ENCODE measurements at places on chromosomes 2 and 18. TPM values are rescaled to one million over a fixed set of nuclear protein-coding genes. Genes with fewer than 3 reads are reported as not detected.
A peak's percentile ranks its signal among the peaks of the same experiment; 100 is the strongest.

GRCh38 chr2:228039752-228040534, 141.5 kb downstream of the SPHKAP start:
- peak; percentile 19 for DNase-seq

DNA sequence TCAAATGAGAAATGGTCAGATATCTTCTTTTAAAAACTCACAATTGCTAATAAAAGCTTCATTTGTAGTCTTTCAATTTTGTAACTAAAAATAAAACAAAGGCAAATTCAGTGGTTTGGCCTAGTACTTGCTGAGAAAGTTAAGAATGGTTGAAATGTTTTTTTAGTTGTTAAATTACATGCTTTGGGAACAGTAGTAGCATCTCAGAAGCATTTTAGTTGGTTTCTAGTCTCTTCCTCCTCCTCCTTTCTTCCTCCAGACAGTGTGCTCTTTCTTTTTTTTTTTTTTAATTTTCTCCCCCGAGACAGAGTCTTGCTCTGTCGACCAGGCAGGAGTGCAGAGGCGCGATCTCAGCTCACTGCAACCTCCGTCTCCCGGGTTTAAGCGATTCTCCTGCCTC, 9.8 kb downstream of the TRAK2 start:
- DNase-seq, result no peak

- DNase-seq, result no peak
These were observed 173.3 kb upstream of the PIEZO2 start for GRCh38 chr18:11322716-11323115.

DNA sequence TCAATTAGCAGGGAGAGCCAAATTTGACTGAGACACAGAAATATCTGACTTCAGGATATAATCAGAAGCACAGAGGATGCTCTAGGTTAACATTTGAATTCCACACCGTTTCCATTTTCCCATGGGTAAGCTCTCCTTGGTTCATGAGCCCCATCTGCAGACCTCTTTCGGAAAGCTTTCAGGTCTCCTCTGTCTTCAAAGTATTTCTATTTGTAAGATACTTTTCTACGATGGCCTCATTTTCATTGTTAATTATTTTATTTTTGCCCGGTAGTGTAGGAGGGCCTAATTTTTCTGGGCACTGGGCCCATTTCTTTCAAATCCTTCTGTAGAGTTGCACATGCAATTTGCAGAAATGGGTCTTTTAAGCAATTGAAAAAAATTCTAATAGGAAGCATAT, 53.8 kb downstream of the LRPPRC start:
- no peak for DNase-seq

DNA sequence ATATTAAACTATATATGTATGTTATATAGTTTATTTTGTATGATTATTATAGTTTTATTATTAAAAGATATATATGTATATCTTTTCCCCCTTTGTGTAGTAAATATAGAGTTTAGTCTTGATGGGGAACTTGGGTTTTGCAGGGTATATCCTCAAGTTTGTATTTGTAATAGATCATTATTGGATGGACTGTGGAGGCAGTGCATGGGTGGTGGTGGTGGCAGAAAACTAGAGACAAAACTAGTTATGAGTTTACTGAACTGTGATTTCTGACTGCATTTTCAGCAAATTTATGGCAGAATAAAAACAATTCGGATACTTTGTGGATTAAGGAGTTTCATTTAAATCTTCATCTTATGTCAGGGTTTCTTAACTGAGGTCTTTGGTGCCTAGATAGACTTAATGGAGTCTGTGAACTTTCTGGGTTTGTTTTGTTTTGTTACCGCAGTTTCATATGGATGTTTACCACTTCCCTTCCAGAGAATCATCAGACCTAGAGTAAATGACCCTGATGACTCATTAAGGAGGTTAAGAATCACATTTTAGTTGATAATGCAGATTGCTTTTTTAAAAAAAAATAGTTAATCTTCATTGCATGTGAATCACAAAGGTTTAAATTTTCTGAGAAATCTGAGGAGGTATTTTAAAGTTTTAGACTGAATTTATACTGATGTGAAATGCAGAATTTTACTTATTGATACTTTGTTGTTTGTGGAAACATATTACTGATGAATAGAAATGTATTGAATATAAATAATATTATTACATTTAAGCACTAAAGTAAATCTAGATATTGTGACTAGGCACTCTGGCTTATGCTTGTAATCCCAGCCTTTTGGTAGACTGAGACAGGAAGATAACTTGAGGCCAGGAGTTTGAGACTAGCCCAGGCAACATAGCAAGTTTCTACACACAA, 14.5 kb downstream of the EPC2 start:
- DNase-seq, result no peak

GRCh38 chr2:187079901-187080300, 230.9 kb upstream of the ZSWIM2 start:
- DNase-seq, result no peak

DNA sequence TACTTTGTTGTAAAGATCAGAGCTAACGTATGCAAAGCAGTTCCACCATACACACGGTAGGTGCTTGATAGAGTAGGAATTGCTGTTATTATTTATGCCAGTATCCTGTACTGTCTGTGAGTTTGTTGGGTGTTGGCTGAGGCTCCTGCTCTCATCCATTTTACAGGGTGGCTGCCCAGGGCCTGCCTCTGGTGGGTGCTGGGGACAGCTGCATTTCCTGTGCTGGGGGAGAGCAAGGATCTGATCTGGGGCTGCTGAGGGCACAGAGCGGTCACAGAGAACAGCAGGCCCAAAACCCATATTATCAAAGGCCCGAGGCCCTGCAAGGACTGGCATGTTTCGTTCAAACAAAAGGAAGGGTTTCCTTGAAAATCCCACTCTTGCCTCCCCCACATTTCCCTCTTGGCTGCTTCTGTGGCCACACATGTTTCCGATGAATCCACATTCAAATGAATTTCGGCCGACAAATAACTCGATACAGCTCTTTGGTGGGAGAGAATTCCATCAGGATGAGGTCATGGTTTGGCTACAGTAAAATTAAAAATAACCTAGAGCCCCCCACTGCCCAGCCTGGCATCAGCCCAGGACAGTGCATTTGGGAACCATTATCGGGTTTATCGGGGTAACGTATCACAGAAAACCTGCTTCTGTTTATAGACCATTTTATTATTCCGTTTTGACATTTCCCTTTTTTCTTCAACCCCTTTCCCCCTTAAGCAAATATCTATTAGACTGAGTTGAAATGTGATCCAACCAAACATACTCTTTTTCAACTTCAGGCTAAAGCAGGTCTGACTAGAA, 143.4 kb downstream of the CYRIA start:
- DNase-seq, result no peak

GRCh38 chr2:16638946-16639345, 26.7 kb downstream of the CYRIA start:
- no peak for DNase-seq

- DNase-seq, result no peak
These were observed 8.3 kb upstream of the GAL3ST2 start for GRCh38 chr2:241768251-241768711.

DNA sequence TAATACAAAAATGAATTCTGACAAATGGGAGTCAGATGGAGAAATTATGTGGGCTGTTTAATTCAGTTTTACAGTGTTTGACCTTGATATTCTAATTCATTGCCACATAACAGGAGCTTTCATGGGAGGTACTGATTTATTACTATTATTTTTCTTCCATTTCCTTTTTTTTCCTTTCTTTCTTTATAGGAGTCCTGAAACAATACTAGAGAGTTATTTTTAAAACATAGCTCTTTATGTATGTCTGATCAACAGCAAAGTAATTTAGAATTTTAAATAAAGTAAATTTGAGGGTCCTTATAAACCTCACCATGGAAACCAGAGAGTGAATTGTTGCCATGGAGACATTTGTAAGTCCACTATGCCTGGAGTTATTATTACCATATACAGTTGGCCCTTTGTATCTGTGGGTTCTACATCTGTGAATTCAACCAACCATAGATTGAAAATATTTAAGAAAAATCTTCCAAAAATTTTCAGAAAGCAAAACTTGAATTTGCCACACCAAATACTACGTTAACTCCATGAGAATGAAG, 40.9 kb upstream of the PPP4R1 start:
- no peak for DNase-seq

DNA sequence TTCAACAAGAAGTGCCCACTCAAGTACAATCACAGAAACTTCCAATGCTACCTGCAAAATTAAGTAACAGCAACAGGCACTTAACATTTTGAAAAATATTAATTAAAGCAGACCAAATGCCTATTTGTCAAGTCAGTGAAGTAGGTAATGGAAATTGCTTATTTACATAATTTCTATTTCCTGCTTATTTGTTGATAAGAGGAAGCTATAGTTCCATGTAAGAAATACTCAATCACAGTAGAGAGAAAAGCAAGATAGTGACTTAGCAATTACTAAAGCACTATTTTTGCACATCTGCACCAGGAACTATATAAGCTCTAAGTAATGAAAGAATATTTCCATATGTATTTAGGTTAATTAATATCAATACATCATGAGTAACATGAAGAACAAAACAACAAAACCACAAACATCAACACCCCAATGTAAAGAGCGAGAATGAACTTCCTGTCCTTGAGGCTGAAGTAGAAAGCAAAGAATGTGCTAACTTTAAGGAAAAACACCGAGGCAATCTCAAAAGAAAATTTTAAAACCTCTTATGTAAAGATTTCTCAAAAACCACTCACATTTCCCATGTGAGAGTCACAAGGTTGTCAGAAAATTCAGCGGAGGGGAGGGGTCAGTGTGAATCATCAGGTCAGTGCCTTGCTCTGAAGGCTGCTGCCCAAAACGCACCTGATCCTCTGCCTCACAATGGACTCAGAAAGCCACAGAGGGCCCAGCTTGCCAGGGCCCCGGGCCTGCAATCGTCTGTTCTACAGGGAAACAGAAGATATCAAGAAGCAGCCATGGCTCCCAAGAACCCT, 12.5 kb downstream of the NPC1 start:
- DNase-seq, result no peak

DNA sequence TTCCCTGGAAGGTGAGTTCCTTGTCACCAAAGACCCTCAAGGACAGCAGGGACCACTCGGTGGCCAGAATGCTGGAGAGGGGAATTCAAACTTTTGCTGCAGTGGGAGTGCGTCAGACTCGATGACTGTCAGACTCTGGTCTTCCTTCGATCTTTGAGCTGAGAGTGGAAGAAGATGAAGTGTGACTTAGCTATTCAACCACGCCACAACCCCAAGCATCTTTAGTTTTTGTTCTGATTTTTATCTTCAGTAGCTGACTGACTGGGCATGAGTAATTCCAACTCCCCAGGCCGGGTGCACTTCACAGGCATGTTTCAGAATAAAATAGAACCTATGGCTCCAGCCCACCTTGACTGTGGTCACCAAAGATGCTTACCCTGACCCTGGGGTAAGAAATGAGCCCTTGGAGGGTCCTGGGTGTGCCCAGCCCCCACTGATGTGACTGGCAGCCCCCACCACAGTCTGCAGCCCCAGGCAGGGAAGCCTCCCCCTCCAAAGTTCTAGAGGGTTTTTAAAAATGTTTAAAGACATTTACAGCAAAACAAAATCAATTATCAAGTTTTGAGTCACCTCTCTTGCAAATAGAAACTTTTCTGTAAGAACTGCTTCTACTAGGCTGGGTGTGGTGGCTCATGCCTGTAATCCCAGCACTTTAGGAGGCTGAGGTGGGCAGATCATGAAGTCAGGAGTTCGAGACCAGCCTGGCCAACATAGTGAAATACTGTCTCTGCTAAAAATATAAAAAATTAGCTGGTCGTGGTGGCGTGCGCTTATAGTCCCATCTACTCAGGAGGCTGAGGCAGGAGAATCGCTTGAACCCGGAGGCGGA, 24.9 kb upstream of the YWHAQ start:
- no peak for DNase-seq

- no peak for DNase-seq
These were observed 43.2 kb downstream of the SDC1 start for GRCh38 chr2:20181761-20182160.

GRCh38 chr18:42509750-42510415, 554.8 kb downstream of the PIK3C3 start:
- no peak for DNase-seq

DNA sequence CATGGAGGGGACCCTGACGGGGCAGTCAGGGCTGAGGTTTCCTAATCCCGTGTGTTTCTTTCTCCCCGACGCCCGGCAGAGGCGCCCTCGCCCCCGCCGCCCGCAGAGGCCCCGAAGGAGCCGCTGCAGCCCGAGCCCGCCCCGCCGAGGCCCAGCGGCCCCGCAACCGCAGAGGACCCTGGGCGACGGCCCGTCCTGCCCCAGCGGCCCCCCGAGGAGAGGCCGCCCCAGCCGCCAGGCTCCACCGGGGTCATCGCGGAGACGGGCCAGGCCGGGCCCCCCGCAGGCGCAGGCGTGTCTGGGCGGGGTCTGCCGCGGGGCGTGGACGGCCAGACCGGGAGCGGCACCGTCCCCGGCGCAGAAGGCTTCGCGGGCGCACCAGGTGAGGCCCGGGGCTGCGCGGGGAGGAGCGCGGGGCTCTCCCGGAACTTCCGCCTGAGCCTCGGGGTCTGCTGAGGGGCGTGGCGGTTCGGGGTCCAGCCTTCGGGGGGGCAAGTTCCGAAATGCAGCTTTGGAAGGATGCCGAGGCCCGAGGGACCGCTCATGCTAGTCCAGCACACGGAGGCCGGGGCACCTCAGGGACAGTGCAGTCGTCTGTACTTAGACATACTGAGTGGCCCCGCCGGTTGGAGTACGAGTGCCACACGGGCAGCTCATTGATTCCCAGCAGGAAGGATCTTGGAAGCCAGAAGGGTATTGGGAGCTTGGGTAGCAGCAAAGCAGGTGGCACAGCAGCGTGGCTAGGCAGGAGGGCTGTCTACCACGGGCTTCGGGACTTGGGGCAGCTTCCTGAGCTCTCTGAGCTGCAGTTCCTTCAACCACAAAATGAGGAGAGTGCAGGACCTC, 60.1 kb downstream of the EMILIN2 start:
- DNase-seq, result peak; percentile 55

GRCh38 chr2:75986617-75987016, 275.9 kb upstream of the GCFC2 start:
- DNase-seq, result no peak

DNA sequence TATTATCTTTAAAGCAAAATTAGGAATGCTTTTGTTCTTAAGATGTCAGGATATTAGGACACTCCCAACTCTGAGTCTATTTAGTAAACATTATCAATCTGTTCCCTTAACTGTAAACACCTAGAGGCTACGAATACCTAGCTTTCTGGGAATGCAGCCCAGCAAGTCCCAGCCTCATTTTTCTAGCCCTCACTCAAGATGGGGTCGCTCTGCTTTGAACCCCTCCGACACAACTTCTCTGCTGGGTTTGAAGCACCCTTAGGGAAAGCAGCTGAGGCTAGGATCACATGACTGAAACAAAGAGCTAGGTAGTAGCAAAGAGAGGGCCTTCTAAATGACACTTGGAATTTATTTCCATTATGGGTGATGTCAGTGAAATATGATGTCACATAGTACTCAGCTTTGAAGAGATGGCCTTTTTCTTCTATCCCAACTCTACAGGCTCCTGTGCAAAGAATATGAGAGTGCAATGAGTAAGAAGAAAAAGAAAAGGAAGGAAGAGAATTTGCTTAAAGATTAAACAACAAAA, 114.7 kb downstream of the CSRNP3 start:
- DNase-seq, result no peak

GRCh38 chr2:26720322-26721114, 28.0 kb downstream of the KCNK3 start:
- DNase-seq, result peak; percentile 69

The ABCG8 gene
- 1.6 TPM for total RNA-seq

The OXER1 gene
- 0.59 TPM for total RNA-seq

The DARS1 gene
- total RNA-seq, result 57.5 TPM

The GPR39 gene
- 24.1 TPM for total RNA-seq

The TFCP2L1 gene
- 21.1 TPM for total RNA-seq

The C2orf81 gene
- 5.7 TPM for total RNA-seq

The ASPRV1 gene
- total RNA-seq, result 0.27 TPM

The PROC gene
- total RNA-seq, result 0.59 TPM
